Activated T-cell treated with anti-CD3 and anti-CD28 coated beads for 24 hours (primary cell): ENCODE measurements at places on chromosomes 3 and 15.
A peak's percentile ranks its signal among the peaks of the same experiment; 100 is the strongest.

DNA sequence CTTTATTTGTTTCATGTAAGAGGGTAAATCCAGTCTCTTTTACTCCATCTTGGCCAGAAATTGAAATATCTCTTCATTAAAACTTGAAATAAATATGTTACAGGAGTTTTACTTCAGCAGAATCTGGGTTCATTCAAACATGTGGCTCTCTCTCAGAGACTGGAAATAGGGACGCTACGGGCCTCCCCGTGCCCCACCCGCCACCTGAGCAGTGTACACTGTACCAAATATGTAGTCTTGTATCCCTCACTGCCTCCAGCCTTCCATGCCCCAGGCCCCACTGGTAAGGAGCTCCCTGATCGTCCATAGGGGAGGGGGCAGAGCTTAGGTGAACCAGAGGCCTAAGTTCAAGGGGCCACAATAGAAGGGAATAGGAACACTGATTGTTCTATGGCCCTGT, 36.0 kb downstream of the RPL39L start:
- DNase-seq, result no peak

GRCh38 chr3:137343283-137343682, 385.5 kb downstream of the IL20RB start:
- no peak for DNase-seq

DNA sequence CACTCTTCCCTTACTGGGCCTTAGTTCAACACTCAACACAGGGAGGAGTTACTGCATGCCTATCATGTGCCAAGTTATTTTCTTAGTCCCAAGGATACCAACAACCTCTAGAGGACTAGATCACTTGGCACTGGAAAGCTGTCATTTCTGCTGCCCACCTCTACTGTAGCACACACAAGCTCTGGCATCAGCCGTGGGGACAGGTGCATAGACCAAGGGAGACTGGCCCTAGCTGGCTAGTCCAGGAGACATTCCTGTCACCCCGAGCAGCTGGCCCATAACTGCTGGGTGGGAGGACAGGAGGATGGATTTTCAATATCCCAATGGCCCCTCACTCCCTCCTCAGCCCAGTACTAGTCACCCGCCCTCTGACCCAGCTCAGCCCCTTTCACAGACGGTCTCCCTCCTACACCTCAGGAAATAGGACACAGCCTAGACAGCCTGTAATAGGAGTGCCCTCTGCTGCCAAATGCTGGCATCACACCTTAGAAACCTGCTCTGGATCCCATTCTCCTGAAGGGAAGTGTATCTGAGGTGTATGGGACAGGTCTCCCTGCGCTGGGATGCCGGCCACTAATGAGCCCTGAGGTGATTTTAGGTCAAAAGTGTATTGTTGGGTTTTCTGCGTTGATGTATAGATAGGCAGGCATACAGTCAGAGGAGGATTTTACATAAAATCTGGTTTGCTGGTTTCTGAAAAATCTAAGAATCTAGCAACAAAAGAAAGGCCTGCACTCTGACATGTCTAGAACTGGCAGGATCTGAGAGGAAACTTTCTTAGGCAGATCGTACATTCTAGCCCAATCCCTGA, 3.4 kb upstream of the DZIP1L start:
- peak; percentile 38 for DNase-seq

DNA sequence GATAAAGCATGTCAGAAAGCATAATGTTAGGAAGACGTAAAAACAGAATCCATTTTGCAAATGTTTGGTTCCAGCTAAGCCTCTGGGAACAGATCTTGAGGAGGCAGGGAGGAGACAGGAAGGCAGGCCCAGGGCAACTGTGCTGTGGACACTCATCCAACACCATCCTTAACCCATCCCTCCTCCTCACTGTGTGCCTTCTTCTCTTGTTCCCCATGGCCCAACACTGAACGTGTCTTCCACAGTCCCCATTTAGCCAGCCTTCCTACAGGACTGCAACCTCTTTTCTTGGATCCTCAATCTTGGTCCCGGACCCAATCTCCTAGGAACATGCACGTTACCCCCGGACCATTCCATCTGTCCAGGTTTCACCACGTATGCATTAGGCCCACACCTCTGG, 15.4 kb downstream of the C2CD4B start:
- no peak for DNase-seq

DNA sequence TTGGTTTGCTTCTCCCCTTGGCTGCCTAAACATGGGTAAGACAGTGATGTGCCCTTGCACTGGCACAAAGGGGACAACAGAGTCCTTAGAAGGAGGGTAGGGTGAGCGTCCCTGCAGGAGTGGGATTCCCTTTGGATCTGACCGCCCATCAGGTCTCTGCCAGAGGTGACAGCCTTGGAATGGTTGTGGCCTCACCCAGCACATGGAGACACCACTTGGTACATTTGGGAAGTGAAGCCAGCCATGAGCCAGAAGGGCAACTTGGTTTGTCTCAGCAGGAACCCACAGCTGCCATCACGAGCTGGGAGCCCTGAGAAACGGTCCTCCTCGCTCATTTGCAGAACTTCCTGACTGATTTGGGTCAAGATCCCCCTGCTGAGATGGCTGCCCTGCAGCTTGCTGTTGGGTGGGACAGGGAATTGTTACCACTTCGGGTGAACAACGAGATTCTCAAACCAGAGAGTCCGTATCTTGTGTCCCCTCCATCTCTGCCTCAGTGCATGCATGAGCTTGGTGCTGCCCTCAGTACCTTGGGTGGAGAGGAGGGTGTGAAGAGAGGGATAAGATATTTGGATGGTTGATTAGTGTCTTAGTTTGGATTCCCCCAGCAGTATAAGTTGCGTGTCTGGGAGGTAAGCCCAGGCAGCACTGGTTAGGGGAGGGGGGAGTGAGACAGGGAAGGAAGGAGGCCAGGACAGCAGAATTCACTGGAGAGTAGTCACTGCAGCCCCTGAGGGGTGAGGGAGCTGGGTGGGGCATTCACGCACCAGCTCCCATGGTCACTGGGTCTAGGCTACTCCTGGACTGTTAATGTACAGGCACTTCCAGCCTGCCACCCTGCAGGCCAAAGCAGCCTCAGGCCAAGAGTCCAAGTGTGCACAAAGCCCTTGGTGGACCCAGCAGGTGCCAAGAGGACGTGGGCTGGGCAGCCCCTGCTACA, 168.8 kb upstream of the TOPAZ1 start:
- DNase-seq, result no peak

- DNase-seq, result no peak
Observed at GRCh38 chr3:19216669-19217337, 68.5 kb downstream of the KCNH8 start.

DNA sequence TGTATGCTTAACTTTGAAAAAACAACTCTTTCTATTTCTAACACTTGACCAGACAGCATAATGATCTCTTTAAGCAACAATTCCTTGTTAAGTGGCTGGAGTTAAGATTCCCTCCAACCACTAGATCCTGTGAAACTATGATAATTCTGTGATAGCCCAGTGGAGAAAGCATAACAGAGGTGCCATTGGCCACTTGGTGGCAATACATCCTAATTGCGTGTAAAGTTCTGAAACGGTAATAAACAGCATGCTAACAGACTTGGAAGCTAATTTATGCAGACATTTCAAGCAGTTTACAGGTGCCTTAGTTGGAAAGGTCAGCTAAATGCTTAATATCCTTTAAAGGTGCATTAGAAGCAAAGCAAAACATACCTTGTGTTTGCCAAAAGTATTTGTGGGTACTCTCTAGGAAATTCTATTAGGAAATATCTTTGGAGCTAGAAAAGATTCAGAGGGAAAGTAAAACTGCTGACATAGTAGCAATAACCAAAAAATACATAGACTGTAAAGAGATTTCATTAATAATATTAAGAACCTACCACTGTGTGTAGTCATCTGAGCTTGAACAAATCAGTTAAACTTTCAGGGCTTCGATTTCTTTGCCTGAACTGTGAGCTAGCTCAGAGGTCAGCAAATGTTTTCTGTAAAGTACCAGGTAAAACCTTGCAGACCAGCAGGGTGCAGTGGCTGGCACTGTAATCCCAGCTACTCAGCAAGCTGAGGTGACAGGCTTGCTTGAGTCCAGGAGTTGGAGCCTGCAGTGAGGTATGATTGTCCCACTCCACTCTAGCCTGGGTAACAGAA, 19.0 kb upstream of the CSTA start:
- DNase-seq, result no peak
